ENCODE measurements at places on chromosomes 4 and X. TPM values are rescaled to one million over a fixed set of nuclear protein-coding genes. Genes with fewer than 3 reads are reported as not detected.

ZC4H2 gene
- 15.2 TPM for total RNA-seq

HMGN5 gene
- 5.0 TPM for total RNA-seq

FHDC1 gene
- total RNA-seq, result 0.33 TPM

IL21 gene
- total RNA-seq, result not detected

GPRASP1 gene
- 37.3 TPM for total RNA-seq

TMEM35A gene
- total RNA-seq, result 2.0 TPM

DCAF4L1 gene
- not detected for total RNA-seq

USP17L5 gene
- not detected for total RNA-seq

XAGE2 gene
- not detected for total RNA-seq

S100G gene
- not detected for total RNA-seq

MAGEB3 gene
- not detected for total RNA-seq

MAB21L2 gene
- total RNA-seq, result not detected

CHST7 gene
- total RNA-seq, result 25.3 TPM

OPRPN gene
- not detected for total RNA-seq

PDK3 gene
- total RNA-seq, result 30.4 TPM

ZFP42 gene
- not detected for total RNA-seq

KLHL13 gene
- 4.9 TPM for total RNA-seq

SRPX2 gene
- 4.8 TPM for total RNA-seq

SNCA gene
- 18.3 TPM for total RNA-seq

IL13RA2 gene
- not detected for total RNA-seq

PRSS12 gene
- 1.1 TPM for total RNA-seq

PRRG3 gene
- total RNA-seq, result 1.7 TPM

PLAC8 gene
- total RNA-seq, result 0.56 TPM

AR gene
- total RNA-seq, result 40.4 TPM

TRMT44 gene
- total RNA-seq, result 50.8 TPM

RTL9 gene
- 0.38 TPM for total RNA-seq

PAGE5 gene
- not detected for total RNA-seq

GPR50 gene
- not detected for total RNA-seq

Measured in ovary (tissue), 10 donors.